Mesendoderm (in vitro differentiated cells): ENCODE measurements at places on chromosomes 3 and 15.

- DNase-seq: no peak
- no peaks in the 10 kb centered on the region for H3K27me3 ChIP-seq
- no peak overlapping the region for H3K4me3 ChIP-seq
- H3K36me3 ChIP-seq: no peaks in the 10 kb centered on the region
- no peaks in the 10 kb centered on the region for H3K4me1 ChIP-seq
- H3K27ac ChIP-seq: no peak overlapping the region
Measured at GRCh38 chr15:100856867-100857266, 22.8 kb upstream of the ALDH1A3 start.

DNA sequence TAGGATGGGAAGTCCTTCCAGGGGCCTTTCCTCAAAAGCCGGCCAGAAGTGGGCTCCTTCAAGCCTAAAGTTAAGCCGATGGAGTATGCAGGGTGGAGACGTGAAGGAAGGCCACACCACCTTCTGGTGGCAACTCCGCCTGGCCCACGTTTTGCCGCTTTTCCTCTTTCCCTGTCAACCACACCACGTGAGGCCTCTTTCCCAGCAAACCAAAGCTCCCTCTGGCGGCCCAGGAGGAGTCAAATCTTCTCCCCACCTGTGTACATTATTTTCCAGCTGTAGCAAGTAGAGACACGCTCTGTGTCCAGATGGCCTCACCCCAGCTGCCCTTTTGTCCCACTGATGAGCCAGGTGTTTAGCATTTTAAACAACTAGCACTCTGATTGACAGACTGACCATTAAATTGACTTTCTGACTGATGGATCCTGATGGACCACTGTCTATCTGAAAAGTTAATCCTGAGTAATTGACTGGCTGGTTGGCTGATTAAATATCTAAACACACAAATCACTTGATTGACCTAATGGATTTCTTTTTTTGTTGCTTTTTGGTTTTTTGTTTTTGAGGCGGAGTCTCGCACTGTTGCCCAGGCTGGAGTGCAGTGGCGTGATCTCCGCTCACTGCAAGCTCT lies 59.6 kb upstream of the ZBTB38 start:
- peaks cover 2% of the 10 kb centered on the region for H3K4me1 ChIP-seq
- H3K27me3 ChIP-seq: no peaks in the 10 kb centered on the region
- no peak overlapping the region for H3K4me3 ChIP-seq
- no peak overlapping the region for H3K27ac ChIP-seq

- no peaks in the 10 kb centered on the region for H3K27me3 ChIP-seq
- DNase-seq: no peak
- H3K4me1 ChIP-seq: peaks cover 3% of the 10 kb centered on the region
- no peak overlapping the region for H3K27ac ChIP-seq
- no peaks in the 10 kb centered on the region for H3K36me3 ChIP-seq
- H3K4me3 ChIP-seq: no peak overlapping the region
Measured at GRCh38 chr3:143382816-143383215, 263.2 kb downstream of the CHST2 start.

DNA sequence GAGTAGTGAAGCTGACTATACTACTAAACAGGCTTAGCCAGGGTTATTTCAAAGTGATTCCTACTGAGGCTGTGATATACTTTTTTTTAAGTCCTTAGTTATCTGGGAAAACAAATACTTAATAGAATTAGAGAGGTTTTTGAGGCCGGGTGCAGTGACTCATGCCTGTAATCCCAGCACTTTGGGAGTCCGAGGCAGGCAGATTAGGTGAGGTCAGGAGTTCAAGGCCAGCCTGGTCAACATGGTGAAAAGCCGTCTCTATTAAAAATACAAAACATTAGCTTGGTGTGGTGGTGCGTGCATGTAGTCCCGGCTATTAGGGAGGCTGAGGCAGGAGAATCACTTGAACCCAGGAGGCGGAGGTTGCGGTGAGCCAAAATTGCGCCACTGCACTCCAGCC lies 34.2 kb downstream of the PRTG start:
- H3K4me1 ChIP-seq: peaks cover 2% of the 10 kb centered on the region
- DNase-seq: peak; percentile 10
- H3K27me3 ChIP-seq: no peaks in the 10 kb centered on the region
- no peak overlapping the region for H3K27ac ChIP-seq
- no peaks in the 10 kb centered on the region for H3K36me3 ChIP-seq

DNA sequence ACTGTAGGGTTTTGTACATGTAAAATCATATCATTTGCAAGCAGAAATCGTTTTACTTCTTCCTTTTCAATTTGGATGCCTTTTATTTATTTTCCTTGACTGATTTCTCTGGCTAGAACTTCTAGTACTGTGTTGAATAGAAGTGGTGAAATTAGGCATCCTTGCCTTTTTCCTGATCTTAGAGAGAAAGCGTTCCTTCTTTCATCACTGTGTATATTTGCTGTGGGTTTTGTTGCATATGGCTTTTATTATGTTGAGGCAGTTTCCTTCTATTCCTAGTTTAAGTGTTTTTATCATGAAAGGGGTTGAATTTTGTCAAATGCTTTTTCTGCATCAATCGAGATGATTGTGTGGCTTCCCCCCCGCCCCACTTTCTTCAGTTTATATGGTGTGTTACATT lies 140.9 kb downstream of the ATG7 start:
- no peak for DNase-seq
- no peak overlapping the region for H3K27ac ChIP-seq
- no peaks in the 10 kb centered on the region for H3K36me3 ChIP-seq

DNA sequence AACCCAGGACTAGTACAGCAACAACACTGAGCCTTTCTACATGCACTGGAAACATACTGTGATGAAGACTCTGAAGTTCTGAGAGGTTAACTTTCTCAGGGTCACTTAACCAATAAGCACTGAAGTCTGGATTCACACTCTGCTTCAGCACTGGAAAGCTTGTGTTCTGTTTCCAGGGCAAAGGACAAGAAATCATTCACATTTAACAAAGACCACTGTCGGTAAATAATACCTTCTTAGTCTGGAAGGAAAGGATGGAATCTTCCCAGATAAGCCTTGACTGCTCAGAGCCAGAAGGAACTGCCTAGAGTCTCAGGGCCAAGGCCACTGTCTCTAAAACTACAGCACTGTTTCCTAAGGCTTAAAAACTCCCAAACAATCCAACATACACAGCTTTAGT lies 4.3 kb upstream of the GLYCTK start:
- peaks cover 4% of the 10 kb centered on the region for H3K4me1 ChIP-seq
- H3K27me3 ChIP-seq: no peaks in the 10 kb centered on the region
- DNase-seq: no peak
- H3K4me3 ChIP-seq: no peak overlapping the region
- H3K36me3 ChIP-seq: no peaks in the 10 kb centered on the region
- H3K27ac ChIP-seq: no peak overlapping the region

- H3K4me3 ChIP-seq: no peak overlapping the region
- H3K27me3 ChIP-seq: no peaks in the 10 kb centered on the region
- H3K4me1 ChIP-seq: no peaks in the 10 kb centered on the region
Measured at GRCh38 chr3:32973982-32974381, 22.5 kb downstream of the CCR4 start.

DNA sequence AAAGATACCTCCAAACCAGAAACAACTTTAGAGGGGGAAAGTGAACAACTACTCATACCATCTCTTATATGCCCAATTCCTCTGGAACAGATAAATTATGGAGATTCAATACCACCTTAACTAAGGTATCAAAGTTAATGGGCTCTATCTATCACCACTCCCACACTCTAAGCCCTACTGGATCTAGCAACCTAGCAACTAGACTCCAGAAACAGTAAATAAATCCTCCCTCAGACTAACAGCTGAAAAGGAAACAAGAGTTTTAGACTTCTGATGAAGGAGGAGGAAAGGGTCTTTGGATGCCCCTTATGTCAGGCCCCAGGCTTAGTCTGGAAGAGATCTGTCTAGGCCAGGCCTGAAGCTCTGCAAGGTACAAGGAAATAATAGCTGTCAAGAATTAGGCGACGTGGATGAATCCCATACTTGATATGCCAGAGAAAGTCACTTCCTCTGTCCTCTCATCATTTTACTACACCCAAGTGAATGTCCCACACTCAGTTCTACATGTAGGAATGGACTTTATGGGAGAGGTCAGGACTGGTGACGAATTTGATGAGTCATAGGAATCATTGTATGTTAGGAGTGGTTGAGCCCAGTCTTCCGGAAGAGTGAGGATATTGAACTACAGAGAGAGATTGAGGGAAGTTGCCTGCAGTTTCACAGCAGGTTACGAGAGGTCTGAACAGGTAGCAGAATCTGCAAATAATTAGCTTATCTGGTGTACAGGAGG lies 113.8 kb downstream of the AKAP13 start:
- no peaks in the 10 kb centered on the region for H3K36me3 ChIP-seq
- H3K27me3 ChIP-seq: no peaks in the 10 kb centered on the region
- peak; percentile 81 for DNase-seq
- H3K4me1 ChIP-seq: peaks cover 32% of the 10 kb centered on the region
- no peak overlapping the region for H3K4me3 ChIP-seq
- H3K27ac ChIP-seq: no peak overlapping the region

DNA sequence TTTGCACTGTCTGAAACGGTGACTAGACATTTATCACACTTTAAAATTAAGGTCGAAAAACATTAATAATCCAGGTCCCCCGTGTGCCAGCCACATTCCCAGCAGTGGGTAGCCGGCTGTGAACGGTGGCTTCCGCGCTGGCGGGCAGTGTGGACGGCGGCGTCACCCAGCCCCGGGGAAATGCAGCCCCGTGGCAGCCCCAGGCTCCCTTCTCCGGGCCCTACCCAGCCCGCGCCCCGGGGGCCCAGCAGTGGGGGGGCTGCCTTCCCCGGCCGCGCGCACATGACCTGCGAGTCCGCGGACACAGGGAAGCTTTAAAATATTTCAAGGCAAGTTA lies 25.3 kb downstream of the GABRA5 start:
- no peak overlapping the region for H3K27ac ChIP-seq
- DNase-seq: no peak
- H3K4me1 ChIP-seq: no peaks in the 10 kb centered on the region

GRCh38 chr15:73265536-73266153 lies 103.1 kb downstream of the HCN4 start:
- DNase-seq: peak; percentile 84
- H3K36me3 ChIP-seq: peaks cover 2% of the 10 kb centered on the region
- no peaks in the 10 kb centered on the region for H3K4me1 ChIP-seq
- H3K27me3 ChIP-seq: no peaks in the 10 kb centered on the region
- no peak overlapping the region for H3K4me3 ChIP-seq

GRCh38 chr3:162338514-162338913 lies 841.9 kb downstream of the OTOL1 start:
- H3K27ac ChIP-seq: no peak overlapping the region
- DNase-seq: no peak
- H3K36me3 ChIP-seq: no peaks in the 10 kb centered on the region
- H3K4me3 ChIP-seq: no peak overlapping the region

GRCh38 chr3:1056744-1057143 lies 36.1 kb upstream of the CNTN6 start:
- no peak overlapping the region for H3K4me3 ChIP-seq
- no peak for DNase-seq
- H3K27ac ChIP-seq: no peak overlapping the region
- H3K36me3 ChIP-seq: no peaks in the 10 kb centered on the region
- no peaks in the 10 kb centered on the region for H3K27me3 ChIP-seq

DNA sequence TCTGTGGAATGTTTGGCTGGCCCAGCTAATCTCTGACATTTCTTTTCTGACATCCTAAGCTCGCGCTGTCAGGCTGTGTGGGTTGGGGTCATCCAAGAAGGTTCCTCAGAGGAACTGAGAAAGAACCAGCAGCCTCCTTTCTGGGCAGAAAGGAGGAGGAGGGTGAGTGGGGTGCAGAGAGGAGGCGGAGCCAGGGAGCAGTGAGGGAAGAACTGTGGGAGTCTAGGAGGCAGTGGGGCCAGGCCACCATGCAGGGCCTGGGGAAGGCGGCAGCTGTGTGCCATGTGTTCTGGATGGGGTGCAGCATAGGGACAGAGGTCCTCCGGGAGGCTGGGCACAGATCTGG lies 5.3 kb downstream of the SEMA7A start:
- H3K27ac ChIP-seq: no peak overlapping the region
- H3K36me3 ChIP-seq: no peaks in the 10 kb centered on the region
- peaks cover 8% of the 10 kb centered on the region for H3K4me1 ChIP-seq
- no peaks in the 10 kb centered on the region for H3K27me3 ChIP-seq
- H3K4me3 ChIP-seq: no peak overlapping the region
- no peak for DNase-seq

DNA sequence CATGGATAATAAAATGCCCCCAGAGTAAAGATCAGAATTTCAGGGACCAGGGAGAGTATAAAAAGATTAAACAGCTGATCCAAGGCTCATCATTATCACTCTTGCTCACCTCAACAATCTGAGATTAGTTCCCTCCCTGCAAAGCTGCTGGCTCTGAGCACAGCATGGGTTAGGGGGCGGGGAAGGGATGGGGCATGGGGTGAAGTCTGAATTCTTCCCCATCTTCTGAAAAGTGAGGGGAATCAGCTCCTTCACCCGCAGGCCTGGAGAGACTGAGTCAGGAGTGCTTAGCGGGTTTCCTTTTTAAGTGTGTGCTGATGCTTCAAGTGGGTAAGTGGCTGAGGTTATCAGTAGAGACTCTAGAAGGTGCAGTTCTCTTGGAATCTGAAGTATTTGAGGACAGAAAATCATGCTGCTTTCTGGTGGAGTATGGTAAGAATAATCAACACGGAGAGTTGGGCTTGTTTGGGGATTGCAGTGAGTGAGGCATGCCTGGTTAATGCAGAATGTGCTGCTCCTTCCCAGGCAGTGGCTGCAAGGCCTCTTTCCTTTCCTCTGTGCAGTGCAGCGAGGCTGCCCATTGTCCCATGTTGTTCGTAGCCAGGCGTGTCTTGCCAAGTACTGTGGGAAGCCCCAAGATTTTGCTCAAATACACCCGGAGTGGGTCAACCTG lies 59.2 kb upstream of the TRAK1 start:
- no peak overlapping the region for H3K4me3 ChIP-seq
- no peaks in the 10 kb centered on the region for H3K27me3 ChIP-seq
- no peaks in the 10 kb centered on the region for H3K36me3 ChIP-seq
- peak; percentile 95 for DNase-seq

GRCh38 chr3:4753073-4753691 lies 226.1 kb upstream of the BHLHE40 start:
- no peak for DNase-seq
- no peak overlapping the region for H3K4me3 ChIP-seq
- H3K4me1 ChIP-seq: peaks cover 3% of the 10 kb centered on the region
- no peak overlapping the region for H3K27ac ChIP-seq
- H3K36me3 ChIP-seq: no peaks in the 10 kb centered on the region
- H3K27me3 ChIP-seq: no peaks in the 10 kb centered on the region

DNA sequence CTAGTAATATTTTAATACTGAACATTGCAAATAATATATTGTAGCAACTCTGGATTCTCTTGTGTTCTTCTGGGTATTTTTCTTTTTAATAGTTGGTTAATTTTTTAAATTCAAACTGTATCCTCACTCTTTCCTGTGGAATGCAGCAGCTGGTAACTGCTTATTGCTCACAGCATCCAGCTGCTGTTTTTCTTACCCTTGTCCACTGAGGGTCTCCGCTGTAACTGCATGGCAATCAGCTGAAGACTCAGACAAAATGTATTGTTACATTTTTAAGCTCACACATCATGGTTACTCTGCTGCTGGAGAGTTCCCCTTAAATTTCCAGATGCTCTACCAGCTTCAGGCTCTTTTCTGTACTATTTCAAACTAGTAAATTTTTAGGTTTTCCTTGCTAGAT lies 227.6 kb downstream of the MBNL1 start:
- no peak for DNase-seq
- H3K4me1 ChIP-seq: no peaks in the 10 kb centered on the region
- no peaks in the 10 kb centered on the region for H3K27me3 ChIP-seq
- H3K4me3 ChIP-seq: no peak overlapping the region
- no peak overlapping the region for H3K27ac ChIP-seq
